ENCODE measurements at places on chromosomes 3 and 15. TPM values are rescaled to one million over a fixed set of nuclear protein-coding genes. Genes with fewer than 3 reads are reported as not detected.

MESP2 gene
- total RNA-seq: 0.51 TPM

XIRP1 gene
- total RNA-seq: 0.07 TPM

CDCP1 gene
- 13.6 TPM for total RNA-seq

FOXB1 gene
- total RNA-seq: not detected

THRB gene
- total RNA-seq: 0.99 TPM

GABRR3 gene
- total RNA-seq: not detected

RBSN gene
- 9.7 TPM for total RNA-seq

Measured in A549 treated with CpdA at 1 μM for 4 hours (cell line).